ENCODE measurements at places on chromosomes 6 and 20. TPM values are rescaled to one million over a fixed set of nuclear protein-coding genes. Genes with fewer than 3 reads are reported as not detected.

PDE7B gene
- 0.14 TPM for total RNA-seq

TMEM181 gene
- 30.9 TPM for total RNA-seq

FHL5 gene
- not detected for total RNA-seq

OXT gene
- total RNA-seq, result not detected

CCN5 gene
- total RNA-seq, result not detected

GOPC gene
- total RNA-seq, result 19.0 TPM

Data from natural killer cell treated with Interleukin-12 subunit alpha and Interleukin-12 subunit beta and Interleukin-15 and Interleukin-18, amount 100 ng/mL, for 72 hours (primary cell).